ENCODE measurements at places on chromosomes 11 and 22.

DNA sequence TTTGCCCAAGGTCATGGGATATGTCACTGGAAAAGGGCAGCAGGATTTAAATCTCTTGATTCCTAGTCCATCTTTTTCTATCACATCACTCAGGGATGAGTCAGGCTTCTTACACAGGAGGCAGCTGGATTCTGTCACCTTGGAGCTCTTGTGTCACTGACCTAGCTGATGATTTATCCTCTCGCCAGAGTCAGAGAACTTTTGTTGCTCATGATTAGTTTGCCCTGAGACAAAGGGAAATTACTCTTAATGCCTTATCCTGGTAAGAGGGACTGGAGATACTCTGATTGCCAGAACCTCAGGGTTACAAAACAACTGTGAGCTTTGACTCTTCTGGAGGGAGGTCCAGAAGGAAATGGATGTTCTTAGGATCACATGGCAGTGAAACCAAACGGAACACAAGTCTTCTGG lies 10.1 kb downstream of the COA4 start:
- no peak for DNase-seq
- peaks cover 34% of the 10 kb centered on the region for H3K36me3 ChIP-seq
- H3K27me3 ChIP-seq = no peaks in the 10 kb centered on the region
- H3K4me3 ChIP-seq = no peak overlapping the region
- H3K27ac ChIP-seq = no peak overlapping the region

GRCh38 chr11:43997022-43997660 lies 50.6 kb upstream of the ACCSL start:
- no peaks in the 10 kb centered on the region for H3K36me3 ChIP-seq
- DNase-seq = no peak
- no peak overlapping the region for H3K4me3 ChIP-seq
- no peaks in the 10 kb centered on the region for H3K4me1 ChIP-seq
- H3K27ac ChIP-seq = no peak overlapping the region
- no peaks in the 10 kb centered on the region for H3K27me3 ChIP-seq

GRCh38 chr11:14320020-14320419 lies 39.0 kb downstream of the RRAS2 start:
- H3K4me1 ChIP-seq = peaks cover 10% of the 10 kb centered on the region
- H3K27me3 ChIP-seq = no peaks in the 10 kb centered on the region
- no peak overlapping the region for H3K27ac ChIP-seq
- H3K4me3 ChIP-seq = no peak overlapping the region
- DNase-seq = no peak

DNA sequence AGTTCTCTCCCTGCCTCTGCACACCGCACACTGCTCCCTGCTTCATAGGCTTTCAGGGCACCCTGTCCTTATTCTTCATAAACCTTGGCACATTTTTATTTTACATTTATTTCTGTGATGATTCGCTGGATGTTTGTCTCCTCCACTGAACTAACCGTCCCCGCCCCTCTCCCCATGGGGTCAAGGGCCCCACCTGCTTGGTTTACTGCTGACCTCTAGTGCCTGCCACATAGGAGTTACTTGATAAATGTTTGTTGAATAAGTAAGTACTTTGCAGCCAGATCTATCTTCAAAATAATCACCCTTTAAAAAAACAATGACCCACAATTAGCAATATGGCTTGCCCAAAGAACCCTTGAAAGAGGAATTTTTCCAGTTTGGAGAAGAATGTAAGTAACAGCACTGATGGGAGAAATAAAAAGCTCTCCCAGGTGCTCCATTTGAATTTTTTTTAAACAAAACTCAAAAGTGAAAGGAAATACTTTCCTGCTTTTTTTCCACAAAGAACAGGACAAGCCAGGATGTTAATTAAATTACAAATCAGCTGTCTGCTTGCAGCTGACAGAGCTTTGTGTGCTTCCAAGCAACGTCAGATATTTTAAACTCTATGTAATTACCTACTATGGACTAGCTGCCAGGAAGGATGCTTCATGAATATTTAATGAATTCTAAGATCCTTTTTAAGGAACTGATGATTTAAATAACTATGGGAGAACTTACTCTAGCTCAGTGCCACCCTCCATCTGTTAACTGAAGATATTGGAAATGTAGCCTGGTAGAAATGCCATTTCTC lies 1083.6 kb downstream of the DLG2 start:
- H3K27me3 ChIP-seq = no peaks in the 10 kb centered on the region
- no peaks in the 10 kb centered on the region for H3K36me3 ChIP-seq
- no peak overlapping the region for H3K27ac ChIP-seq
- no peaks in the 10 kb centered on the region for H3K4me1 ChIP-seq
- no peak overlapping the region for H3K4me3 ChIP-seq
